Hindlimb muscle (tissue), 1 donor: ENCODE measurements at places on chromosomes 2 and 18. TPM values are rescaled to one million over a fixed set of nuclear protein-coding genes. Genes with fewer than 3 reads are reported as not detected.

Gene CCL20
- 0.41 TPM for polyA plus RNA-seq

DNA sequence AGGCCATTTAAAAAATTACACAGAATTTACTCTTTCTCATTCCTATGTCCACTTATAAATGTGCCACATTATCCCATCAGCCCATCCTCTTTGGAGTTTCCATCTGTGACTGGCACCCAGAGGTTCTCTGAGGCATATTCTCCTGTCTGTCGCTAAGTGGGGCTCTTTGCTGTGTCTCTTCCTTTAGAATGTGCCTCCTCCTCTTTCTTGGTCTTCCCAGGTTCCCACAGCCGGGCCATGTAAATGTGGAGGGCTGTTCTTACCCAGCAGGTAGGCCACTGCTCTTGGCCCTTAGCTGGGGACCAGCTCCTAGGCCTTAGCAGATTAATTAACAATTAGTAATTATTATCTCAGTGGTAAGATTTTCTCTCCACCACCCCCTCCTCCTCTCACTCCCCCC is 167.0 kb downstream of the INSIG2 start:
- no peak for DNase-seq

Gene PTMA
- 558 TPM for polyA plus RNA-seq

- DNase-seq: no peak
These were observed 8.6 kb upstream of the SEH1L start for GRCh38 chr18:12939162-12939561.

Gene MROH2A
- not detected for polyA plus RNA-seq

DNA sequence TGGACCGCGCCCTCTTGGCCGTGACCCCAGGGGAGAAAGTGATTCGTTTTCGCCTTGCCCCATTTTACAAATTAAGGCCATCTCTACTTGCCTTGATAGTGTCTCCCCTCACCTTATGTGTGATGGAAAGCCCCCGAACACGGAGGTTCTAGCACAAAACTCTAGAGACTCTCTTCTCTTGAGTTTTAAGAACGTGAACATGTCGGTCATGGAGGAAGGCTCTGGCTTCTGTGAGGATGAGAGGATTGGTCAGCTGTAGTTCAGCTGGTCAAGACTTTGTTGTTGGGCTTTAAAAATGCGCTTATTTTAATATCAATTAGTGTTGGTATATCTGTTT is 828 bp downstream of the DYNC1I2 start:
- no peak for DNase-seq

DNA sequence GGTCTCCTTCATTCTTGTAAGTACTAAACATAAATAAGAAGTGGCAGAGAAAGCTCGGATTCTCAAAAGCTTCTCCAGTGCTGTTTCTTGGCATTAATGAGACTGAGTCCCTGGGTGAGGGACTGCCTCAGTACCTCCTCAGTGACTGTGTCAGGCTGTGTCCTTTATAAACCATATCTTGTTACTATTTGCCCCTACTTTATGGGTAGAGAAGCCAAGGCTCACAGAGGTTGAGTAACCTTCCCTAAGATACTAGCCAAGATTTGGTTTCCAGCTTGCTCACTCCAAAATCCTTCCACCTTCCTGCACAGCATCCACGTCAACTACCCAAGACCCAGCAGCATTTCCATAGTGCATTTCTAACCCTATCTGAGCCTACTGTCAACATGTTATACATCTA is 55.6 kb downstream of the THUMPD2 start:
- no peak for DNase-seq

DNA sequence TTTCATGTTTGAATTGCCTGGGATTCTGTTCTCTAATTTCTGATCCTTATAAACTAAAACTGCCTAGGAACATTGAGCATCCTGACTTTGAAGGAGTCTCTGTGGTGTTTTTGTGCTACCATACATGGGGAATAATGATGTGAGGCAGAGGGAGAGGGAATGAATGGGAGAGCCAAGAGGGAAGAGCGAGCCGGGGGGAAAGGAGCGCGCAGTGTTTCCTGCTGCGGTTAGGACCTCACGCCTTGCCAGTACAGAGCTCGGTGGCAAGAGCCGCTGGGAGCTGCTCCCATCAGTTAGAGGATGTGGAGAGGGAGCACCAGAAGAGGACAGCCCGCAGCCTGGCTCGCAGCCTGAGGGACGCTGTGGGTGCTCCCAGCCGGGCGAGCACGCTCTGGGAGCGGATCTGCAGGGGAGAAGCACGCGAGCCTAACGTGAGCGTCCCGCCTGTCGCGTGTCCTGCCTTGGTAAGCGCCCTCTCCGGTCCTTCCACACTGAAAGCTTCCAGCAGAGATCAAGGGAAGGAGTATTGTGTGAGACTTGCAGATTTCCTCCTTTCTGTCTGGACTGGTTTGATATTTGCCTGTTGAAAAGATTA is 114.7 kb downstream of the FAM210A start:
- no peak for DNase-seq

DNA sequence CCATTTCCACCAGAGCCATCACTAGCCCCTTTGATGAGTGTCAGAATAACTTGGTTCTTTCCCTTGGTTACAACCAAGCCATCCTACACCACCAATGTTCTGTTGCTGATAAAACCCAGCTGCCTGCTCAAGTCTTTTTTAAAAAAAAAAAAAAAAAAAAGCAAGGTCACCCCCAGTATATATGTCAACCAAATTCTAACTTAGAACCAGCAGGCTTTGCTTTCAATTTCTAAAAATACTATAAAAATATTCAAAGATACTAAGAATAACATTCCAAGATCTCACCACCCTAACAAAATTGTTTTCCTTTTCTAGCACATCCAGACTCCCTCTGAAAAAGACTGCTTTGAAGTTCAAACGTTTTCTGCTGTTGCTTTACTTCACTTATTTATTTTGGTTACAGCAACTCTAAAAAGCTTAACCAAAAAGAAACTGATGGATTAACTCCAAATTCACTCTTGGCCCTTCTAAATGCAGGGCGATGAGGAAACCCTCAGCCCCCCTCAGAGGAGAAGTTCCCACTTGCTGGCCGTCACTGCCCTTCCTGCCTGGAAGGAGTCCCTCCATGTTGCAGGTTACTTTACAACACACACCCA is 10.9 kb downstream of the UXS1 start:
- no peak for DNase-seq

DNA sequence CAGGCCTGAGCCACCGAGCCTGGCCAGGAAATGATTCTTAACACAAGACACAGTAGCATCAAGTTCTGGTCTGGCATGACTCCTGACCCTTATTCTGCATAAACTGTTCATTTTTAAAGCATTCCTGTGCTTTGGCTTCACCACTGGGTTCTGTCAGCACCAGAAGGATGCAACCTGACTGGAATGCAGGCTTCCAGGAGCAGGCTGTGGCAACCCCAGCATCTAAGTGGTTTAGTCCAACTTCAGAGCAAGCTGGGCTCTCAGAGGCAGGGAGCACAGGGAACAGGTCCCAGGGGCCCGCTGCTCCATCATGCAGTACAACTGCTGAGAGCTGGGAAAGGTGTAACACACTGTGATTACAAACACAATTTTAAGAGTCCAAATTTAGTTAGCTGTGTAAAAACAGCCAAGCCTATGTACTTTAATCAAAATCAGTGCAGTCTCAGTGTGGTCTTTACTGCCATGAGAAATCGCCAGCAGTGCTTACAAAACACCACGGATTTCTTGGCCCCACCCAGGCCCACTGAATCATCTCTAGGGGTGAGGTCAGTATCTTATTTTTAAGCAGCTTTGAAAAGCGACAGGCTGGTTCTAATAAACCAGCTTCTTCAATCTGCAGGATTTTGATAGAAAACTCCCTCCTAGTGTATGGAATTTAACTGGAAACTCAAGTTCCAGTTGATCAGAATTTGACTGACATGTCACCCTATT is 44.4 kb upstream of the TMEM182 start:
- no peak for DNase-seq

Gene ZNF521
- polyA plus RNA-seq: 50.6 TPM

DNA sequence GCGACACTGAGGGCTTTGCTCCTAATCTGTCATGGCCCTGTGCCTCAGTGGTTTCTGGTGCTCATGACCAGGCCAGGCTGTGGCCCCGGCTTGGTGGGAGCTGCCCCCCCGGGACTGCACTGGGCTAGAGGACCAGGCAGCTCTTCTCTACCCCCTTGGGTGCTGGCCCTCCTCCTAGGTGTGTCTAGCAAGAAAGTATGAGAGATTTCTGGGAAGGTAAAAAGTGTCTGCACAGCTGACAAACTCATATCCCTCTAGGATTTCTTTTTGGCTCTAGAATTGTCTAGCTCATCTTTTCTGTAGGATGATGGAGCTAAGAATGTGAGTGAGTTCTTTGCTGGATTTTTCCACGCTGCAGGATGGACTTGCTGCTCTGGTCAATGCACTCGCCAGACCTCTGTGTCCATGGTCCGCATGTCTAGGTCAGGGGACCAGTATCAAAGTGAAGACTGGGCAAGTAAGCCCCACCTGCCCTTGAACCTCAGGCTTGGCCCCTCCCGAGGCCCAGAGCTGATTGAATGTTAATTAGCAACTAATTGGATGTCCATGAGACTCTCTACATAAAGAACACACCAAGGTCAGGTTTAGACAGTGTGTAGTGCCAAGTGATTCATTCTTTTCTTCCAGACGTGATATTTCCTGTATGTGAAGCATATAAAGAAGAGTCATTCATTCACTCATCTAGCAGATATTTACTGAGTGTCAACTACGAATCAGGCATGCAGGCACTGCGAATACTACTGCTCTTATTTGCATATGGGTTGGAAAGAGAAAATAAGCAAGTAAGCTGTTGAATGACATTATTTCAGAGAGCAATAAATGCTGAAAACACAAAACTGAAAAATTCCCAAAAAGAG is 15.6 kb upstream of the PSD4 start:
- no peak for DNase-seq

- no peak for DNase-seq
These were observed 40.7 kb upstream of the C2orf66 start for GRCh38 chr2:196849895-196850294.

- DNase-seq: no peak
These were observed at the start of gene ABHD1 for GRCh38 chr2:27123302-27124150. ABHD1 (plus strand) TSS chr2:27123815; CDS start chr2:27123949, 134 bp downstream.

Gene POU3F3
- not detected for polyA plus RNA-seq

DNA sequence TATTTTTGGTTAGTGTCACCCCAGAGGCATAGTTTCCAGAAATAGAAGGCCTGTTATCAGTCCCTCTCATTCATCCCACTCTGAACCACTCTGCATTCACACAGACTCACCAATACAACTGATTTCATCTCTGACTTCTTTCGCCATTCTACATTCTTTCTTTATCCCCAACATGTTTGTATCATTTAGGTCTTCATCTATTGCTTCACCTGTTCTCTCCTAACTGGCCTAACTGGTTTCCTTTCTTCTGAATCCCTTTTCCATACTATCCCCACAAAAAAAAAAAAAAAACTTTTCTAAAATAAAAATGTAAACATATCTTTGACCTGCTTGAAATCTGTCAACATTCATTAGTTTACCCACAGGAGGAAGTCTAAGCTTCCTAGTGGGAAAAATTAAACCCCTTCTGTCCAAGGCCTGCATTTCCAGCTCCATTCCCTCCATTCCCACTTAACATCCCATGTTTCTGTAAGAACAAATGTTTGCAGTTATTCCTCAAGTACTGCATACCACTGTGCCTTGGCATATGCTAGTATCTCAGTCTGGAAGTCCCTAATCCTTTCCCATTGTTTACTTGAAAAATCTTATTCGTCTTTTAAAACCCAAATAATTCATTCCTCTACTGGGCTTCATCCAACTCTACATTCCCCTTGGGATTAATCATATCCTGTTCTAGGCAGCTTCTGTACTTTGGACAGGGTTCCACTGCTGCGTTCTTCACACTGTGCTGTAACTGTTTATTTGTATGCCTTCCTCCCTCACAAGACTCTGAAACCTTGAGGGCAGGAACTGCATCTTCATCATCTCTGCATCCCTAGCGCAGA is 68.5 kb downstream of the FIGN start:
- no peak for DNase-seq
